ENCODE measurements at places on chromosomes 11 and 22. TPM values are rescaled to one million over a fixed set of nuclear protein-coding genes. Genes with fewer than 3 reads are reported as not detected.

Gene DGAT2
- total RNA-seq, result 24.0 TPM

Gene VPREB1
- not detected for total RNA-seq

Gene CDC42EP2
- 21.0 TPM for total RNA-seq

Gene MFRP
- not detected for total RNA-seq

Gene KDM4D
- total RNA-seq, result 1.2 TPM

Gene OR4D5
- total RNA-seq, result not detected

Gene PKP3
- 78.5 TPM for total RNA-seq

Gene UPK2
- total RNA-seq, result 240 TPM

Gene TPH1
- 1.7 TPM for total RNA-seq

Gene OR51F1
- total RNA-seq, result not detected

Gene ABCG4
- total RNA-seq, result 0.42 TPM

Gene RFPL3
- not detected for total RNA-seq

Gene GLYAT
- not detected for total RNA-seq

Gene MMP8
- not detected for total RNA-seq

Gene WBP2NL
- 4.2 TPM for total RNA-seq

Gene TMEM121B
- total RNA-seq, result 0.18 TPM

Gene CYP2D6
- total RNA-seq, result 2.0 TPM

Gene PRR33
- not detected for total RNA-seq

Gene COMMD9
- total RNA-seq, result 55.9 TPM

Gene MS4A3
- not detected for total RNA-seq

Gene TEX12
- 0.68 TPM for total RNA-seq
